ENCODE measurements at places on chromosomes 7 and 10.

GRCh38 chr7:27973625-27974024 is 207.0 kb downstream of the JAZF1 start:
- no peak for DNase-seq

DNA sequence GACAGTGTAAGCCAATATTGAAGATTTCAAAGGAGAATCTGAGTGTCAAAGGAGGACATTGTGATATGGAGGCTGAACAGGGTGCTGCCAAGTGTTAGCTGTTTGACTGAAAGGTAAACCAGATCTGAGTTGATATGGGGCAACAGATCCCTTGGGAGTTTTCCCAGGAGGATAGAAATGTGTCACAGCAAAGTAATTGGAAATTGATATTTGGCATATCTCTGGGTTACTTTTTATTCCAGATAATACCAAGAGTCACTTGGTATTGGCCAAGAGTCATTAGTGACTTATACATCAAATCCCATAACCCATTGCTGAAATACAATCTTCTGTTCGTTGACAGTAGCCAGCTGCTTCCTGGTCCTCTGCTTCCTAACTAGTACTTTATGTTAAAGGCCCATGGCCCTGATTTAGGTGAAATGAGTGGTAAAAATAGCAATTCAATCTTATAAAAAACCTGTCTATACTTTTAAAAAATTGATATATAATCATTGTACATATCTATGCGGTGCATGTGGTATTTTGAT is 922.9 kb downstream of the LRMDA start:
- no peak for DNase-seq

GRCh38 chr10:101103430-101103829 is 27.7 kb upstream of the TLX1 start:
- no peak for DNase-seq

GRCh38 chr7:110283056-110283455 is 807.9 kb upstream of the LRRN3 start:
- no peak for DNase-seq

- no peak for DNase-seq
Measured at GRCh38 chr7:129556607-129557133, 54.3 kb downstream of the SMKR1 start.

GRCh38 chr10:50480054-50481007 is 143.4 kb downstream of the SGMS1 start:
- no peak for DNase-seq

- no peak for DNase-seq
Measured at GRCh38 chr7:129771201-129771927, 159.8 kb downstream of the NRF1 start.

- no peak for DNase-seq
Measured at GRCh38 chr7:134910968-134911367, 75.3 kb upstream of the AGBL3 start.

DNA sequence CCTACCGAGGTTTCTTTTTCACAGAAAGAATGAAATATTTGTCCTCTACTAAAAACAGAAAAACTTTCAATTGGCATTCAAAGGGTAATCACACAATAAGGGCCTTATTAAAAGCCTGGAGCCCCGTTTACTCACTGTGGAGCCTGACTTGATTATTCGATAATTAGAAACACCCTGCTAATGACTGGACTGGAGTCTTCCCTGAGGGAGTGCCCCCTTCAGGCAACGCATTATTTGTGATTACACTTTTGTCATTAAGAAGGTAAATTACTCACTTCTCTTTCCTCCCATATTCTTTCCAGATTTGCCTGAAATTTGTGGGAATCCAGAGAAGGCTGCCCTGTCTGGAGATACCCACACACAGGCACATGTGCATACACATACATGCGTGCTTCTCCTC is 444.2 kb upstream of the NPVF start:
- no peak for DNase-seq

- DNase-seq: no peak
Measured at GRCh38 chr10:11336722-11337162, 274.7 kb downstream of the USP6NL start.
